Osteoblast (primary cell): ENCODE measurements at places on chromosomes 11 and 22. TPM values are rescaled to one million over a fixed set of nuclear protein-coding genes. Genes with fewer than 3 reads are reported as not detected.

DNA sequence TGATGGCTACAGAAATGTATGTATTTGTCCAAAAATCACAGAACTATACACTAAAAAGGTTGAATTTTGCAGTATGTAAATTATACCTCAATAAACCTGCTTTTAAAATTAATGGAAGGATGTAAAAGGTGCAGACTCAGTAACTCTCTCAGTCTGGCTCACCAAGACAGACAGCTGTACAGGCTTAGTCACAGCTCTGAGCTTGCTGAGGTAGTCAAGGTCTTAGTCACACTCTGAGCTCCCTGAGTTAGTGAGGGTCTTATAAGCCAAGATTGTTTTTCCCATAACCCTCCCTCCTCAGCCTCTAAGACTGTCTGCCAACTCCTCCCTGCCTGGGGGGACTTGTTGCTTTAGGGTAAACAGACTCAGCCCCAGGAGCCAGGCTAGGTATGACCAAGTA lies 59.3 kb upstream of the IZUMO1R start:
- DNase-seq, result peak; percentile 21

DNA sequence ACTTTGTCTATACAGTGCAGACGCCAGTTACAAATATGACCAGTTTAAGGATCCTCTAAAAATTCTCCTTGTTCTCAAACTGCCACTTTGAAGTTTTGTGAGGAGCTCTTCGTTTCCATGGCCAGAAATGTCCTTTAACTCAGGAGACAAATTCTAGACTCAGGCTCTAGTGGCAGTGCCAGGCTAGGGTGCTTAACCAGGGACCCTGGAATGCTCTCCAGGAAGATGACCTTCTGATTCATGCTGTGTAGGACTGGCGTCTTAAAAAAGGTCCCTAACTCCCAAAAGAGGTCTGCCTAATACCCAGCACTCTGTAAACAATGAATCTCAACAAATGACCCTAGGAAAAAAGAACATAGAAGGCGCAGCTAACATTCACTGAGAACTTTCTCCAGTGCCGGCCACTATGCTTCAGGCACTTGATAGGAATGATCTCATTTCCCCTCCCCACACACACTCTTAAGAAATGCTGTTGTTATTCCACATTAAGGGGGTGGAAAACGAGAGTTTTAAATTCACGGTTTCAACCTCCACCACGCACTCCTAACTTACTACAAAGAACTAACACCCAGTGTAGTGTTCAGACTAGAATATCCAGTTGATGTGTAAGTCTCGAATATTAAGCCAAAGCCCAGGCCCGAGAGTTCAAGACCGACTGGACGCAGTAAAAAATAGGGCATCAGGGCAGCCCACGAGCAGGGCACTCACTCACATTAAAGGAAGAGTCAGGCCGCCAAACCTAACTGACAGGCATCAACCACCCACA lies 747 bp downstream of the NXF1 start:
- DNase-seq, result peak; percentile 84

GRCh38 chr22:49426618-49427266 lies 400.9 kb downstream of the BRD1 start:
- DNase-seq, result peak; percentile 67

GRCh38 chr22:33597274-33597985 lies 322.8 kb downstream of the LARGE1 start:
- DNase-seq, result no peak

DNA sequence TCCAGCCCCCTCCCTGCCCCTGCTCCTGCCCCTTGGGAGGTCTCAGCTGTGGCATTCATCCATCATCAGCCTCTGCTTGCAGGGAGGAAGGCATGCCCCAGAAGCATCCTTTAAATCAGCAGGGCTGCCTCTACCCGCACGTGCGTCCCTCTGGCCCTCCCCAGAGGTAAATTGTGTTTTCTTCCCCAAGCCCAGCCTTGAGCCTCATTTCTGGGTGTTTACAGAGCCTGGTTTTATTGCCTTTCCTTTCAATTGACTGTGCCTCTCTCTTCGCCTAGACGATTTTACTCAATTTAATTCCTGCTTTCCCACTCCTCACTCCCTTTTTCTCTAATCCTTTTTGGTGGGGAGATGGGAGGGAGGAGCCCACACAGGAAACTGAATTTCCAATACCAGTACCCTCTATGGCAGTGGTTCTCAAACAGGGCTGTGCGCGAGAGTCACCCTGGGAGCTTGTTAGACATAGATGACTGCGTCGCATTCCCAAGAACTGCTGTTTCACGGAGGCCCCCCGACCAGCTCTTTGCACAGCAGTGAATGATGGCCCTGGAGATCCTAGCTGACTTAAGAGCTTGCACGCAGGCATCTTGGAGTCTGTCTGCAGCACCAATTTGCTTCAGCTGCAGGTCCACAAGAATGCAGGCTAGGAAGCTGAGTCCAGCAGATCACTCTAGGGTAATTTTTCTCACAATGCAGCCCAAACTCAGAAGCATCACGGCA lies 15.1 kb upstream of the OAF start:
- DNase-seq, result peak; percentile 79

GLB1L2 gene
- total RNA-seq, result 0.29 and 0.36 TPM in 2 replicates
